ENCODE measurements at places on chromosomes 6 and 20.

DNA sequence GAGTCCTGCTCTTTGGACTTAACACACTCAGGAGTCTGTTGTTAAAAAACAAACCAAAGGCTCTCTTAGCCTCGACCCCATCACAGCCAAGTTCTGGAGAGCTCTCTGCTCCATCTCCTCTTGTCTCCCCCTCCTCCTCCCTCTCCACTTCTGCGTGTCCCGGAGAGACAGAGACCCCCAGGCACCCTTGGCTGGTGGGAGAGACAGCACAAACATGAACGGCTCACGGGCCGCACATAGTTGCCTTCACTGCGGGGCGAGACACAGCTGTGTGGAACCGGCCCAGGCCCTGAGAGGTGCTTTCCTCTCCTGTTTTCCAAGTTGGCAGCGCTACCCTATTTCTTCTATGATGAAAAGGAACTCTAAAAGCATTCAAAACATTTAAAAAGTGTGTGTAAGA lies 23.3 kb upstream of the MYT1 start:
- peak; percentile 68 for DNase-seq

DNA sequence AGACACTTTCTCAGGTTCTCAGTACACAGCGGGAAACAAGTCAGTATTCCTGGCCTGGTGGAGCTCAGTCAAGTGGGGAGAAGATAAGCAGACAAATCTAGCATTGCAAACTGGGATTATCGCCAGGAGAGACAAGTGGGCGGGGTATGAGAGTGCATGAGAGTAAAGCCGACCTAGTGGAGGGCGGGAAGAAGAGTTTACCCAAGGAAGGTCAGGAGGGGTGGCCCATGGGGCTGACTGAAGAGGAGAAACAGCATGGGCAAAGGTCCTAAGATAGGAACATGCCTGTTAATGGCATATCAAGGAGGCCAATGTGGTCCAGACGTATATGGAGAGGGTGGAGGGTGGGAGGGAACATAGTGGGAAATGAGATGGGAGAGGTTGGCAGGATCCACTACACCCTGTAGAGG lies 12.4 kb upstream of the CSNK2A1 start:
- DNase-seq, result no peak

DNA sequence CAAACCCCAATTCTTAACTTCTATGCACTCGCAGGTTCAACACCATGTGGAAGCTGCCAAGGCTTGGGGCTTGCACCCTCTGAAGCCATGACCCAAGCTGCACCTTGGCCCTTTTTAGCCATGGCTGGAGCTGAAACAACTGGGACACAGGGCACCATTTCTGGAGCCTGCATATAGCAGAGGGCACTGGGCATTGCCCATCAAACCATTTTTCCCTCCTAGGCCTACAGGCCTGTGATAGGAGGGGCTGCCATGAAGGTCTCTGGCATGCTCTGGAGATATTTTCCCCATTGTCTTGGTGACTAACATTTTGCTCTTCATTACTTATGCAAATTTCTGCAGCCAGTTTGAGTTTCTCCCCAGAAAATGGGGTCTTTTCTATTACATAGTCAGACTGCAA lies 484.7 kb downstream of the EPHA7 start:
- no peak for DNase-seq

GRCh38 chr6:83247471-83247870 lies 54.3 kb downstream of the RWDD2A start:
- DNase-seq, result no peak
